ENCODE measurements at places on chromosomes 16 and 17. TPM values are rescaled to one million over a fixed set of nuclear protein-coding genes. Genes with fewer than 3 reads are reported as not detected.

DNA sequence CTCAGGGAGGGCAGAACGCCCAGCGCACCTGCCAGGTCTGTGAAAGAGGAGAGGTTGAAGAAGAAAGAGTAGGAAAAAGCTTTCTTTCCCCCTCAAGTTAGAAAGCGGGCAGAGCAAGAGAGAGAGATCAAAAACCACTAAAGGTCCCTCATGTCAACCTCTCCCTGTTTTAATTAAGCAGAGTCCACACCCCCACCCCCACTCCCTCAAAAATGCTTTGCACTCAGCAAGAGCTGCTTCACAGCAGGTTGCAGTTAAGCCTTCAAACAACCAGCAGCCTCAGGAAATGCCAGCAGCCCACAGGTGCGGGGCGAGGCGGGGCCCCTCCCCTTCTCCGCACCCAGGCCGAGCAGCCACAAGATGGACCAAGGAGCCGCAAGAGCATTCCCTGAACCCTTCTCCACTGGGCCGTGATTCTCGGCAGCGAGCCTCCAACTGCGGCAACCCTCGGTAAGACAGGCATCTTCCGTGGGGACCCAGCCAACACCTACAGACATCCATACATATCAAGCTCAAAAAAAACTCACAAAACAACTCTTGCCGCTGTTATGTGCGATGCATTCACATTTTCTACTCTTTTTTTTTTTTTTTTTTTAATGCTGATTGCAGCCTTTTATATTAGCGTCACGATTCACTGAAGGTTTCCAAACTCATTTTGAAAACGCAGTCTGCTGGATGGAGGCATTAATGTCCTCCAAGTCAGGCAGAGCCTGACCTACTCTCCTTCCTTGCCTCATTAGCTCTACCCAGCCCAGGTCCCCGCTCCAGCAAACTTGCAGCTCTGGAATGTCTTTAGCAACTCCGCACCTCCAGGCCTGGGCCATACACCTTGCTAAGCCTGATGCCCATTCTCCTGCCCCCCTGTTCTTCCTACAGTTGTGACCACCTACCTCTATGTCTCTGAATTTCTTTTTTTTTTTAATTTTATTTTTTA lies 66.1 kb downstream of the AXIN2 start:
- DNase-seq: no peak

- no peak for DNase-seq
These were observed 33.4 kb downstream of the ITGB3 start for GRCh38 chr17:47287068-47287467.

ETV4 gene
- 1.3 TPM for total RNA-seq

DNA sequence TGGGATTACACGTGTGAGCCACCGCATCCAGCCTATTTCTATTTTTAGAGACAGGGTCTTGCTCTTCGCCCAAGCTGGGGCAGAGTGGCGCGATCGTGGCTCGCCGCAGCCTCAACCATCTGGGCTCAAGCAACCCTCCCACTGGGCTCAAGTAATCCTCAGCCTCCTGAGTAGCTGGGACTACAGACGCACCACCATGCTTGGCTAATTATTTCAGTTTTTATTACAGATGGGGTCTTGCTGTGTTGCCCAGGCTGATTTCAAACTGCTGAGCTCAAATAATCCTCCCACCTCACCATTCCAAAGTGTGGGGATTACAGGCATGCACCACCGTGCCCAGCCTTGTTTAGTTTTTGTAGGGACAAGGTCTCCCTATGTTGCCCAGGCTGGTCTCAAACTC lies 53.8 kb downstream of the CCDC57 start:
- no peak for DNase-seq

NAA38 gene
- total RNA-seq: 79.7 TPM

TMEM95 gene
- total RNA-seq: not detected

DNA sequence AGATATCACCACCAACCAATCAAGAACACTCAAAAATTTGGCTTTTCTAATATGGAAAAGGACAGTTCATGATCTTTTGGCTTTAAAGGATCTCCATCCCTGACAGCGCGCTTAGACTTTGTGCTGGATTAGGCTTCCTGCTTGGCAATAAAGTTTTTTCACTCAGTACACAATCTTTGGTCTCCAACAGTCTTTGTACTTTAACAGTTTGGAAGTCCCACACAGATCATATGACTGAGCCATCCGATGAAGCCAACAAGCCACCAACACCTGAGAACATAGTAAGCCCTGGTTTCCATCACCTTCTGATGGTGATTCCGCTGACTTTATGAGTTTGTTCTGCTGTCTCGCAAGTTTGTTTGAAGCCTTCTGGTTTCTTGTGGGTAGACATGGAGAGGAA lies 34.3 kb downstream of the SMURF2 start:
- no peak for DNase-seq

DNA sequence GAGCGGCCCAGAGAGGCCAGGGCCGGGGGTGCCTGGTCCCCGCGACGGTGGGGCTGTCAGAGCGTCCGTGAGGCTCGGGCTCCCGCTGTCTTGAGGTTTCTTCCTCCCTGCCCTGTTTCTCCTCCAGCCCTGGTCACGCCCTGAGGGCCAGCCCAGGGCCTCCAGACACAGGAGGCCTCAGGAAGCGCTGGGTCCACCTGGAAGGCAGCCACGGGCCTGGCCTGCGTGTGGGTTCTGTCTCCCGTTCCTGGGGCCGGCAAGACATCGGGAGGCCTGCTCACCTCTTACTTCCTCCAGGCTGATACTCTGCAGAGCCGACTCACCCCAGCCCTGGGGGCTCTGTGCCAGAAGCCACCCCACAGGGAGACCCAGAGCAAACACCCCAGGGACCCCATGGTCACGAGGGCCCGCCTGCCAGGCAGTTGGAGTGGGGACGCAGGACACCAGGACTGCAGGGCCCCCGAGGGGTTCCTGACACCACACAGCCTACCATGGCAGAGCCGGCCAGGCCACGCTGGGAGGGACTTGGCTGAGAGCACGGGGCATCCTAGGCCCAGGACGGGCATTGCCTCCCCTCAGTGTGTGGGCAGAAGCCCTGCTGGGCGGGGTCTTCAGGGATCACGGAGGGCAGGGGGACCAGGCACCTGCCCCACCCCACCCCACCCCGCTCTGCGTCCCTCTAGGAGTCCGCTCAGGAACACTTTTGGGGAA lies 18.9 kb upstream of the CACNA1H start:
- DNase-seq: no peak

- DNase-seq: no peak
These were observed 266.3 kb downstream of the FOXL1 start for GRCh38 chr16:86844695-86845094.

- no peak for DNase-seq
These were observed 10.0 kb downstream of the USP32 start for GRCh38 chr17:60381958-60382357.

- DNase-seq: no peak
These were observed 49.2 kb upstream of the HS3ST2 start for GRCh38 chr16:22764662-22765327.

CHST5 gene
- total RNA-seq: not detected

EVI2A gene
- 5.5 TPM for total RNA-seq

TBC1D3E gene
- not detected for total RNA-seq

- peak; percentile 95 for DNase-seq
These were observed 40.8 kb upstream of the SEC14L1 start for GRCh38 chr17:77099997-77100396.

- no peak for DNase-seq
These were observed 67.5 kb upstream of the LGALS9 start for GRCh38 chr17:27563532-27563931.

DNA sequence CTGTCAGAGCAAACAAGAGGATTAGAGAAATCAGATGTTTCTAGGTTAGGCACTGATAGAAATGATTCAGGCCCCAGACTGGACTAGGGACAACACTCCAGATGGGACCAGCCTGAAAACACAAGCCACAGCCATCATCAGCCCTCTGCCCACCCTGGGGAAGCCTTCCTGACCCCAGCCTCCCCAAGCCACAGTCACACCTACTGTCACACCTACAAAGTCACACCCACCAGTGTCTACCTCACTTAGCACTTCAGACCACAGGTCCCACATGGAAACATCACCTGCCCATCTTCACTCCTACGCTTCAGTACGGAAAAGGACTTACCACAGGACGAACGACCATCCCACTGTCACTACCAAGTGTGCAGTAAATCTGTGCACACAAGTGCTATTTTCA lies 197.9 kb downstream of the ZFHX3 start:
- DNase-seq: no peak

GRCh38 chr17:57927048-57927723 lies 28.0 kb downstream of the CUEDC1 start:
- peak; percentile 81 for DNase-seq

DNA sequence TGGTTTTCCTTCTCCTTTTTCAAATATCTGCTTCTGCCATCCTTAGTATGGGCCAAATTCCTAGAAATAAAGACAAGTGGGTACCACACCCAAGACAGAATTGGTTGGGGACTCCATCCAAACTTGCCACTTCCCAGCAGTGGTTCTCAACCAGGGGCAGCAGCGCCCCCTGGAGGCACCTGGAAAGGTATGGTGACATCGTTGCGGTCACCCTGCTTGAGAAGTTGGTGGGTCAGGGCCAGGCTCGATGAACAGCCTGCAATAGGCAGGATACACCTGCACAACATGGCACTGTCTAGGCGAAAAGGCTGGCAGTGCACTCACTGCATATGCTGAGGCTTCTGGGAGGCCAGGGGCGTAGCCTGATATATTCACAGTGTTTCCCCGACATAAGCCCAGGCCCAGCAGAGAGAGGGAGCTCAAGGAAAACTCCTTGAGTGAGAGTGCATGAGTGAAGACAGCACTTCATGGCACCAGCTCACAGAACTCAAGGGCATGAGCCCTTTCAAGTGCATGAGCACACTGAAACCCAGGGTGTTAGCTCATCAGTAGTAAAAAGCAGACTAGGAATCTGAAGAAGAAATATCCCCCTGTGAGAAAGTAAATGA lies 57.7 kb downstream of the CMC2 start:
- no peak for DNase-seq

SULT1A4 gene
- 4.7 TPM for total RNA-seq
